Smooth muscle cell of bladder (primary cell): ENCODE measurements at places on chromosomes 7 and 10. TPM values are rescaled to one million over a fixed set of nuclear protein-coding genes. Genes with fewer than 3 reads are reported as not detected.

Gene TCTN3
- total RNA-seq, result 31.6 and 41.9 TPM in 2 replicates

Gene THSD7A
- 0.14 and 0.55 TPM in 2 replicates for total RNA-seq

Gene INMT
- total RNA-seq, result 13.4 and 21.8 TPM in 2 replicates

Gene CARD11
- 0.43 and 0.55 TPM in 2 replicates for total RNA-seq

Gene SUGCT
- total RNA-seq, result 14.9 and 15.6 TPM in 2 replicates

Gene GJD4
- total RNA-seq, result not detected in 2 replicates

Gene SGCE
- total RNA-seq, result 75.8 and 84.4 TPM in 2 replicates

Gene CDHR1
- under 0.01 TPM in 2 replicates for total RNA-seq
